ENCODE measurements at places on chromosomes 3 and 15.

DNA sequence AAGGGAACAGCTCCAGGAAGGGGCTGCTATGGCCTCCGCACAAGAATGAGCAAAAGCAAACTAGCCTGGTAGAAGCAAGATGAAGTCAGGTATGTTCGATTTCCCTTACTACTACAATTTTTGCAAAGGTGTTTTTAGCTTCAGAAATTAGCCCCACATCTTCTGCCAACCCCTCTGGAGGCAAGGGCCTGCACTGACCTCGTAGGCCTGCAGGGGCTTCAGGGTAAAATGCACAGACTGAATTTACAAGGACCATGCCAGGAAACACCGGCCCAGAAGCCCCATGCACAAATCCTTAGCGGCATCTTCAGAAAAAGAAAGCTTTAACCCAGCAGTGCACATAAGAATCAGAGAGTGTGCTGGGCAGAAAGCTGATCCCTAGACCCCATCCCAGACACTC is 53.0 kb downstream of the SLC6A1 start:
- DNase-seq: no peak

GRCh38 chr15:71708051-71708429 is 102.3 kb upstream of the NR2E3 start:
- no peak for DNase-seq

DNA sequence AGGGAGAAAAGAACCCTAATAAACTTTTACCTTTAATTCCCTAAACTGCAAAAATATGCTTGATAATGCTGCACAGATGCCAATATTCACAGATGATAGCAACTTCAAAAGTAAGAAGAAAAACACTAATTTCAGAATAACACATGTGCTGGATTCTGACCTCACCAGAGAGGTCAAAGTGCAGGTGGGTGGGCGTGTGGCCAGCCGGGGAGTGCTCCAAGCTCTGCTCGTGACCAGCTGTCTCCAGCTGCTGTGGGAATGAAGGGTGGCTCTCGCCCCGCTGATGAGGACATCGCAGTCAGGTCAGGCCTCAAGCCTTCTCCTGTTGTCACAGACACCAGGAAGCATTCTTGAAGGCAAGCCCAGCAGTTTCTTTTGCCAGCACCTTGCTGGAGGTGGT is 57.1 kb downstream of the ADAMTS17 start:
- no peak for DNase-seq

GRCh38 chr15:64911311-64912186 is at the start of gene ANKDD1A:
Gene ANKDD1A (plus strand): TSS chr15:64911902. CDS start chr15:64911931, 29 bp downstream.
- DNase-seq: peak; percentile 27

GRCh38 chr15:50880206-50880605 is 28.3 kb upstream of the AP4E1 start:
- DNase-seq: no peak

All from IMR-90 (cell line).